Hepatocyte (in vitro differentiated cells): ENCODE measurements at places on chromosomes 6 and 20.

DNA sequence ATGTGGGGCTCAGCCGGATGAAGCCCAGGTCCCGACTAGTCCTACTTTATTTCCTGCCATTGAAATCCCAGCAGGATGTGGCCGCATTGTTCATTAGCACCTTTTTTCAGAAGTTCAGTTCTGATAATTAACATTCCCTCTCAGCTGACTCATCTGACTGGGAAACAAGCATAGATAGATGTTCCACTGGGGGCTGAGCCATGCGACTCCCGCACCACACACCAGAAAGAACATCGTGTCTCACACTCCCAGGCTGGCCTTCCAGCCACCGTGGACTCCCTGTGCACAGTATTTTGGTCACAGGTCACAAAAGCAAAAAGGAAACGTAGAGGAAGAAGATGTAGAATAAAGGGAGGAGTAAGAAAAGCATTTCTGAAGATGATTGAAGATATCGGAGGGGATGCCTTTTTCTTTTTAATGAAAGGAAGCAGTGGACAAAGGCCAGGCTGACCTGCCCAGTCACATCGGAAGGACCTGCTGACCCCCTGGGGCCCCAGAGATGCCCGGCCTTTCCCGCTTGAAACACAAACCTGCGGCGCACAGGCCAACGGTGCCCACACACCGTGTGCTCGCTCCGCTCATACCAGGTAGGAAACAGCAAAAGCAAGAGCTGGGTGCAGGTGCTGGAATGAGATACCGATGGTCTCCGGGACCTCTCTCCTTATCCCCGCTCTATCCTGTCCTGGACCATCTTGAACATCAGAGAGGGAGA lies 11.8 kb downstream of the RPS6KA2 start:
- no peak overlapping the region for H3K4me3 ChIP-seq
- H3K27me3 ChIP-seq = no peaks in the 10 kb centered on the region
- DNase-seq = no peak
- peaks cover 26% of the 10 kb centered on the region for H3K4me1 ChIP-seq
- peak overlapping the region; percentile 42 for H3K27ac ChIP-seq
- H3K36me3 ChIP-seq = no peaks in the 10 kb centered on the region

GRCh38 chr6:128508588-128509296 lies 11.7 kb downstream of the PTPRK start:
- peaks cover 41% of the 10 kb centered on the region for H3K4me1 ChIP-seq
- H3K36me3 ChIP-seq = no peaks in the 10 kb centered on the region
- no peak overlapping the region for H3K4me3 ChIP-seq
- DNase-seq = peak; percentile 48

GRCh38 chr6:5786321-5786968 lies 220.3 kb downstream of the NRN1 start:
- DNase-seq = no peak
- H3K4me3 ChIP-seq = no peak overlapping the region
- no peaks in the 10 kb centered on the region for H3K36me3 ChIP-seq
- no peak overlapping the region for H3K27ac ChIP-seq
- no peaks in the 10 kb centered on the region for H3K27me3 ChIP-seq

GRCh38 chr6:117110737-117111136 lies 154.6 kb upstream of the VGLL2 start:
- no peak overlapping the region for H3K4me3 ChIP-seq
- H3K27ac ChIP-seq = no peak overlapping the region
- no peaks in the 10 kb centered on the region for H3K27me3 ChIP-seq
- no peaks in the 10 kb centered on the region for H3K4me1 ChIP-seq
